Left ventricle myocardium inferior (tissue), 1 donor: ENCODE measurements at places on chromosomes 4 and X.
A peak's percentile ranks its signal among the peaks of the same experiment; 100 is the strongest.

GRCh38 chrX:47587906-47588735 is 5.9 kb downstream of the TIMP1 start:
- DNase-seq: no peak

- peak; percentile 54 for DNase-seq
Measured at GRCh38 chr4:7788694-7789425, 150.8 kb downstream of the AFAP1 start.

DNA sequence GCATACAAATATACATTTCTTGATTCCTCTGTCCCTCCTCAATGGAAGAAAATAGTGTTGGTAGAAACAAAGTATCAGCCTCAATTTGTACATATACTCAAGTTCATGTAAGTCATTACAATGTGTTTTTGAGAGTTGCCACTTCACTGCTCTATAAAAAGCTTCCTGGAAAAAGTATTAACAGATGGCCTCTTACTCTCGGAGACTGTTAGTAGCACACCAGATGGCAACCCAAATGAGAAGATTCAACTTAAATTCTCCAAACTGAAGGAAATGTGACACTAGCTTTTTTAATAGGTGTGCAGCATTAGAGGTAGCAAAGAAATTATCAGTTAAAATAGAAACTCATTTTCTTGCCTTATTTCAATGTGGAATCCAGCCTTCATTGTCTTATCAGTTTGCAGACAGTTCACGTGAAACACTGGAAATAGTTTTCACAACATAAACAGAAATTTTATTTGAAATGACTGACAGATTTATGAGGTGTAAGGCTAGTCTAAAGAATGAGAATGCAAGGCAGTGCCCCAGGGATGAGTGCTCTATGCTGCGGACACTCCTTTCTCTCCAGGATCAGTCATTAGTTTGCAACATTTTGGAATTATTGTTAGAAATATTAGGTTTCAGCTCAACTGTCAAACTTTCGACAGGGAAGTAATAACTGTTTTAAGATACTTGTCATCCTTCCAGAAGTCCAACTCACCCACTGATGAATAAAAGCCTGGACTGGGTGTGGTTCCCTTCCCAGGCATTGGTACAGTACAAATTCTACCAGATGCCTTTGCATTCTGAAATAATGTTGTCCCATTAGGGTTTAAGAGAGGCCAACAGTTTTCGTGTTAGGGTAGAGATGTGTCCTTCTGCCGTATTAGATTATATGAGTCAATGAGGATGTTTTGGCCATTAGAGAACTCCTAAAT is 50.9 kb downstream of the IDS start:
- no peak for DNase-seq

DNA sequence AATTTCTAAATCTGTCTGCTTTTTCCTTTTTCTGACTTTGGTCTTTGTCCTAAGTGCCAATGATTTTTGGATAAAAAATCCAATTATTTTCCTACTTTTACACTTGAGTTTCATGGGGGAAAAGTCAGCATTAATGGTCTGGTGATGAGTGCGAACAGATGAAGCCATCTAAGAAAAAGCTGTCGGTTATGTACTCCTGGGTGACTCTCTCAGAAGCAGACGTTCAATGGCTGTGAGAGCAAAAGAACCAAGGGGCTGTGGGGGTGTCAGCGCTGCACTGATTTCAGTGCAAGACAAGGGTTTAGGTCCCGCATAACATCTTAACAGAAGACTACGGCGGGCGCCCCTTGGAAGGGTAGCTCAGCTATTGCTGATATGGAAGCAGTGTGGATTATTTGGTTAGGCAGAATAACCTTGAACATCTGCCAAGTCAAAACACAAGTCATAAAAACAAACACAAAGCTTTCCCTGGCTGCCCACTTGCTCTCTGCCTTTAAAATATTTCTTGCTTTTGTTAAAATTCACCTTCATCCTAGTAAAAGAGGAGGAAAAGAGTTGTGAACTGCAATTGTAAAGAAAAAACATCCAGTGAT is 240.5 kb downstream of the MAML3 start:
- DNase-seq: no peak

DNA sequence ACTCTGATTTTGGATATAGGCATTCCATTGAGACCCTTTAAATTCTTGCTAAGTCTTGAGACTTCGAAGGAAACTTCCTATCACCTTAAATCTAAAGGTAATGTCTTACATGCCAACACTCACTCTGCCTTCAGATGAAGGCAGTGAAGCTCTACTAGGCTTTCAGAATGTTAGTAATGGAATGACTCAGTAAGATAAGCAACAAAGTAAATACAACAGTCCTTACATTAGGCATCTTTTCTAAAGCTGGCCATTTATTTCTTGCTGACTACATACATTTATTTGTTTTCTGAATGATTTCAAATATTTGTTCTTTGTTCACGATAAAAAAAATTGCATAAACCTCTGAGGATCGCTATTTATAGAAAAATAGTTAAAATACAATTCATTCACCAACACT is 43.5 kb downstream of the ASIC5 start:
- no peak for DNase-seq

DNA sequence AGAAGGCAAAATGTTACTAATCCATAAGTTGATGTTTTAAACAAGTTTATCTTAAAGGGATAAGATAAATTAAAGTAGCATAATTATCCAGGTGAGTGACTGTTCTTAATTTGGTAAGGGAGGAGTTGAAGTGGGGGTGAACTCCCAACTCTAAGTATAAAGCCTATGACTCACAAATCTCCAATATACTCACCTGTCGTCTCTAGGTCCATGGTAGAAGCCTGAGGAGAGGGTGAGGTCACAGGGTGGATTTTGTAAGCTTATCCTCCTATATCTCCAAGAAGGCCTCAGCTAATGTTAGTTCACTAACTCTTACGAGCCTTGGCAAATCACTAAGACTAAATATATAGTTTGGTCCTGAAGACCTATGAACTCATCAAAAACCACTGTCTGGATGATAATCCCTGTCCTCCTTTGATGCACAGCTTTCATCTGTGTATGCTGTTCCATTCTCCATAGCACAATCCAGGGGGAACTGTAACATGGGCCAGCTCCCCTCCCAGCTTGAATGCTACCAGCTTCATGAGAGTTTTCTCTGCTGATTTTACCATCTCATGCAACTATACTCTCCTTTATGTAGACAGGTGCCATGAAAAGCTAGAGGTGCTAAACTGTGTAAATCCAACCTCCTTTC is 158.7 kb downstream of the BTC start:
- no peak for DNase-seq
